ENCODE measurements at places on chromosomes 6 and 20.

DNA sequence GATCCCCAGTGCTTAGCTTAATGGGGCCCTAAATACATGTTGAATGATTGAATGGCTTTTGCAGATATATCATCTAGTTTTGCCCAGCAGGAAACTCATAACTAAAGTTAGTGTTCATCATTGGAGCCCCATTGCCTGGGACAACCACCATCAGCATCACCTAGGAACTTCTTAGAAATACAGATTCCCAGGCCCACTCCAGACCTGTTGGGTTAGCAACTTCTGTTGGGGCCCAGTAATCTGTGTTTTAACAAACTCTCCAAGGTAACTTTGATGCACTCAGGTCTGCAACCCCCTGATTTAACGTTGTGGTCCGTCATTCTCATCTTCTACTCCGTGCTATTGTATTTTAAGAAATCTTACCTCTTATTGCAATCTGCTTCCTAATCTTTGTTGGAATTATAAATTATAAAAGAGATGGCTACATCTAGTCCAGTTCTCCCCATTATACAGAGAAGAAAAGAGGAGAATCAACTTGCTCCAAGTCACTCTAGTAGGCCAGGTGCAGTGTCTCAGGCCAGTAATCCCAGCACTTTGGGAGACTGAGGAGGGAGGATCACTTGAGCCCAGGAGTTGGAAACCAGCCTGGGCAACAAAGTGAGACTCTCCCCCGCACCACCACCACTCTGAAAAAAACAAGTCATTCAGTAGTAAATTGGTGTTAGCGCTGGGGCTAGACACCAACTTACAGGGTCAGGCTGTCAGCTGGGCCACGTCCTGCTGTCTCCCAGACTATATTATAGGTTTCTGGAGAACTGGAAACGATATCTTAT, 13.7 kb downstream of the FOXP4 start:
- DNase-seq = no peak

DNA sequence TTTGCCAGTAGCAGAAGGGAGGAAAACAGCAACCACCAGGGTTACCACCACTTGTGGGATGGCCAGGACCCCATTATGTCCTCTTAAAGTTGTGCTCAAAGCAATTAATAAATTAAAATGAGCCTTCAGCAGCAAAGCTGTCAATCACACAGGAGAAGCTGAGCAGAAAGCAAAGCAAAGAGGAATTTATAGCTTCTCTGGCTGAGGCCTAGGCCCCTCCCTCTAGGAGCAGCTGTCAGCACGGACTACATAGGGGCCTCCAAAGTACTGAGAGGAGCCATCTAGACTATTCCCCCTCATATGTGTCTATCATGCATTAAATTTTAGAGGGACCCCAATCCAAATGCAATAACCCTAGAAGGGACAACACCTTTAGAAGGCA, 6.4 kb downstream of the CCND3 start:
- no peak for DNase-seq

DNA sequence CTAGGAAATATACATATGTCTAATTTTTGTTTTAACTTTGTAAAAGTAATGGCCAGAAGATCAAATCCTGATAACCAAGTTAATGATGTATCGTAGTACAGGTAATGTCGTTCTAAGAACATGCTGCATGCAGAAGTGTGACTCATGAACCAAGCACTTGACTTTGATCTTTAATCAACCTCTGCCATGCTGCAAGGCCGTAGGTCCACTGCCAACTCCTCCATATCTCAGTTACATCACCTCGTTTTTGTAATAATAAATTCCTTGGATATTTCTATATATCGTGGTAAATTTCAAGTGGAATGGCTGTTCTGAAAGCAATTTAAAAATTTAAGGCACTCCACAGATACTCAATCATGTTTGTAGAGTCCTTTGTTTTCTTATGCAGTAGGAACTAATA, 771.7 kb downstream of the EPHA7 start:
- no peak for DNase-seq

DNA sequence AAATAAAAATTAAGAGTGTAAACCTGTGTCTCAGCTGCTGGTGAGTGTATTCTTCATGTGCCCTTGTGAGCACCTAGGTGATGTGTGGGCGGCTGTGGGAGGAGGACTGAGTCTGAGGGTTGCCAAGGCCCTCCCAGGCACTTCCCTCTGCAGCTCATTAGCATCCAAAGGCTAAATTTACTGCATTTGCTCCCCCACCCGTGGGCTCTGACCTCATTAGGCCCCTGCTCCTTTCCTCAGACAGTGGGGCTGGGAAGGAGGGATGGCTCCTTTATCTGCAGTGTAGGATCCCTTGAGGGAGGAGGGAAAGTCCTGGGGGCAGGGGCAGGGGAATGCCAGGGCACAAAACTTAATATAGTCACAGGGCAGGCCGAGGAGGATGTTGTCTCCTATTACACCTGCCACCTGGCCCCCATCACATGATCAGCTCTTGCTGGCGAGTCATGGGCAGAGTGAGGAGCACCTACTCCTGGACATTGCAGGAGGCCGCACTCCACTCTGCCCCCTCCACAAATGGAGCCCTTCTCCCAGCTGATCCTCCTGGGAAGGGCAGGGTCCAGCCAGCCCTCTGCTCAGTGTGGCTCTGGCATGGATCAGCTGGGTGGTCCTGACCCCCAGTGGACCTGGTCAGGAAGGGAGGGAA, 133.2 kb downstream of the MRPL14 start:
- no peak for DNase-seq

- DNase-seq = no peak
Observed at GRCh38 chr20:40948465-40949267, 80.0 kb upstream of the TOP1 start.

DNA sequence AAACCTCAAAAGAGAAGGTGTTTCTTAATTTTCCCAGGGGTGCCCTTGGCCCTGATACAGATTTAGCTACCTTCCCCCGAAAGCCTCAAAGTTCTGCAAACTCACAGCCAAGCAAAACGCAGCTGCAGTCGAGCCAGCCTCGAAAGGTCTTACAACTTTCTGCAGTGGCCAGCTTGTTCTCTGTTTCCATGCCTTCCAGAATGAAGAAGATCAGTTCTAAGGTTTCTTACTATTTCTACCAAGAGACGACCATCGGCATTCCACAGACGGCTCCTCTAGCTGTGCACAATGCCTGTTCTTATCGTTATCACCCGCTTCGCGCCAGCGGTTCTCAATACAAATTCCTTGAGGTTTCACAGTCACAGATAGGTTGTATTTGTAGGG, 28.5 kb upstream of the CCR6 start:
- no peak for DNase-seq

- DNase-seq = no peak
Observed at GRCh38 chr20:32315891-32316290, 38.4 kb downstream of the KIF3B start.

DNA sequence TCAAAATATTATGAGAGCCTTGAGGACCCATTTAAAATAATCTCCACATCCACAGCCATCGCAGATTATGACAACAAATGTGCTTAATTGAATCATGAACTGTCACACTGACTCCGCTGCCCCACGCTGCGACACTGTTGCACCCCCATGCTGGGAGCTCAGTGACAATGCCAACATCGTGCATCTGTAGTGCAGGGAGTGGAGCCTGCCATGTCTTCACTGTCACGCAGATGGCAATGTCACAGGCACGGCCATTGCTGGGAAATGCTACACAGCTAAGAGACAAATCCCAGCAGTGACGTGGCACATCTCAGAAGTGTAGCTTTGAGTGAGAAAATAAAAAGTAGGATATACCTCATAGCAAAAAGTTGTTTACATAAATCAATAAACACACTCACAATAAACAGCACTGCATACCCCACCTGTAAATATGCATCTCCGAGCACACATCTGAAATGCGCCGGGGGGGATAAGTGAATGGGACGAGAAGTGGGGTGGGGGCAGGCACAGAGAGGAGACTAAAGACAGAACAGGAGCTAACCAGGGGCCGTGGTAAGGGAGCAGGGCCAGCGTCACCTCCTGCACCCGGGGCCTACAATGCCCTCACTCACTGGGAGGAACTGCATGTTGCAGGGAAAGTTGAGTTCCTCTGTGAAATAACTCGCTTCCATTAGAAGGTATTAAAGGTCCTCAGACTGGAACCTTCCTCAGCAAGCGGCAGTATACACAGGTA, 349.9 kb downstream of the THBS2 start:
- DNase-seq = no peak

- DNase-seq = no peak
Observed at GRCh38 chr20:44866703-44867335, 18.7 kb upstream of the YWHAB start.

DNA sequence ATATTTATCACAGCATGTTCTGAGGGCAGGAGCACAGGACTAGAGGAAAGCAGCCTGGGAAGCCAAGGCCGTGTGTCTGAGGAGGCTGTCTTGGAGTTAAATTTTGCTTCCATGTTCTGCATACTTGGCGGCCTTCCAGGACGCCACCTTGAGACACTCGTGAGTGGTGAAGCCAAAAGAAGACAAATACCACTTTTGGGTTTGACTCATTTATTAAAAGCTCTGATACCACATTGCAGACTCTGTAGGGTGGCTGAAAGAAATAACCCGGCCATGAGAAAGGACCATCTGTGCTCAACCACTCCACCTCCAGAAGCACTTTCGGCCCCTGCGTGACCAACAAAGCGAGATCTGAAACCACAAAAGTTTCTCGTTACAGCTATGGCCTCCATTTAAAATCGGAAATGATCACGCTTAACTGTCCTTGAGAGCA, 120.0 kb downstream of the TMEM242 start:
- DNase-seq = no peak

DNA sequence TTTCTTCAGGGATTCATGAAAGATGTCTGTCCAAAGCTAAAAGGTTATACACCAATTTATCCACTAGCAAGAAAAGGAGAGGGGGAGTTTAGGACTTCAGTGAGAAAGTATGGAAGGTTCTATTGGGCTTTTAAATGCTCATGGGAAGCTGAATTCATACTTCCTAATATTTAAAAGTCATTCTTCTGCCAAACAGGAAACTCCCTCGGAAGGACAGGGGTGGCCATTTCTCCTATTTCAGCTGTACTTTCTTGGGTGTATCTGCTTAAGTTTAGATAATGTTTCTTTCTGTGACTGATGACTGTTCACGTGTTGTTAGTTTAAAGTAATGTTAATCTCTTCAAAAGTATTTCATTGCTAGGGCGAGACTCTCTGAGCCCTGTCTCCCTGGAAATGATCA, 80.5 kb upstream of the IFNGR1 start:
- DNase-seq = no peak

DNA sequence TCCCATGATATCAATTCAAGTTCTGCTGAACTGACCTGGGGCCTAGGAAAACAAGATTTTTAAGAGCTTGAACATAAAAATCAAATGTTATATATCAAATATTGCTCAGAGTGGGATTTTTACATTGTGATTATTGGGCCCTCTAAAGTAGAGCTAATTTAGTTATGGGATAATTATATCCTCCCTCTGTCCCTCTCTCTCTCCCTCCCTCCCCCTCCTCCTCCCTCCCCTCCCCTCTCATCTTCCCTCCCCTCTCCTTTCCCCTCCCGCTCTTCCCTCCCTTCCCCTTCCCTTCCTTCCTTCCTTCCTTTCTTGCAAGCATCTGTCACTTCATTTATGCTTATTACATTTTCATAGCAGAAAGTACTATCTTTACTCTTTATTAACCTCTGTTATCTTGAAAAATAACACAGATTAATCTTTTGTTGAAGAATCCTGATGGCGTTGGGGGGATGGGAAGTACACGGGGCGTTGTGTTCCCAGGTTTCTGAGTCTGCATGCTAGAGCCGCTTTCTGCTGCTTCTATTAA, 32.8 kb downstream of the KIF25 start:
- DNase-seq = no peak

GRCh38 chr20:10788055-10788454, 114.3 kb upstream of the JAG1 start:
- DNase-seq = no peak

DNA sequence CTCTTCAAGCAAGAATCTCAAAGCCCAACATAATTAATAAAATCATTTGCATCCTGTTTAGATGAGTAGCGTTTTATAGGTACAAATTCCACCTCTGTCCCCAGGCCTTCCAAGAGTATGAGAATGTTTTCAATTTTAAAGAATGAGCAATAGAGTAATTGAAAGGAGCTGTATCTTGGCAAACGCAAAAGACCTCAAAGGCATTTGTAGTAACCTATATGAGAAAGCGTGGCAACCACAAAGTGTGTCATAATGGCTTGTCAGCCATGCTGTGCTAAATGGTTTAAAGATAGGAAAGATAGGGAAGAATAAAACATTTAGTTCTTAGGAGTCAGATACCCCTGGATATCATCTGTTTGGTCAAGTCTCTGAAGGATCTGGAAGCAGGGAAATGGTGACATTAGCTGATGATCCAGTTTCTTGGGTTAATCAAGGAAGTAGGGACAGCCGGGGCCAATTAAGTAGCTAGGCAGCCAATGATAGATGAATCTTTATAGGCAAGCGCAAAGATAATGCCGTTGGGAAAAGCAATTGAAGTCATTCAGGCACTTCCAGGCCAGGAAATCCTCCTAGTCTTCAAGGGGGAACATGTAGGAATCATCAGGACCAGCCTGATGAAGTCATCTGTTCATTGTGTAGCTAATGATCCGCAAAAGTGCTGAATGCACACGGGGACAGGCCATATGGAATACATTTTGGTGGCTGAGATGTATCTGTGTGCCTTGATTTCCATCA, 71.5 kb upstream of the ISM1 start:
- DNase-seq = no peak

DNA sequence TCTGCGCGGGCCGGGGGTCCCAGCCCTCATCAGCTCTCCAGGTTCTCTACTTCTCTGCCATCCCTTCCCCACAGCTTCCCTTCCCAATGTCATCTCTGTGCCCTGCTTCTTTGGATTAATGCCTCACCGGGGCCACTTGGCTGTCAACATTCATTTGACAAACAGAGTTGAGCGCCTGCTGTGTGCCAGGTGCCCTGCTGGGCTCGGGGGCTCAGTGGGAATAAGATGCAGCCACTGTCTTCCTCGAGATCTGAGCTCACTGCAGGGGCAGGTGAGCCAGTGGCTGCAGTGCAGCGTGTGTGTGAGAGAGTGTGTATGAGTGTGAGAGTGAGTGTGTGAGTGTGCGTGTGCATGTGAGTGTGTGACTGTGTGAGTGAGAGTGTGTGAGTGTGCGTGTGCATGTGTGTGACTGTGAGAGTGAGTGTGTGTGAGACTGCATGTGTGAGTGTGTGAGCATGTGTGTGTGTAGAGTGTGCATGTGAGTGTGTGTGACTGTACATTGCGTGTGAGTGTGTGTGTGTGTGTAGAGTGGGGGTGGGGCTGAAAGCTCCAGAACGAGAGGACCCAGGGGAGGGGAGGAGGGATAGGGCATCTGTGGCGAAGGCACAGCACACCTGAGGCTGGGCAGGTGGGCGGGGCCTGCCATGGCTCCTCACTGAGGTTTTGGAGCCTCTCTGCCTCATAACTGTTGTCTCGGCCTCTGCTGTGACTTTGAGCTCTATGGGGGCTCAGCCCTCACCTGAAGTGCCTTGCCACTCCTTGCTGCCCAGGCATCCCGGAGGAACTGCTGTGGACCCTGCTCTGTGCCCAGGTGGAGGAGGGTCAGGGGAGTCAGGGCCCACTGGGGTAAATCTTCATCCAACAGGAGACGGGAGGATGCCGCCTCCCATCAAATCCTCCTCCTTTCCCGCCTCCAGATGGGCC, 36.5 kb upstream of the PHACTR3 start:
- DNase-seq = no peak

GRCh38 chr6:98526465-98526864, 307.9 kb upstream of the POU3F2 start:
- no peak for DNase-seq

Measured in stimulated activated CD8-positive, alpha-beta memory T cell treated with anti-CD3 and anti-CD28 coated beads, Interleukin-15, amount 100 ng/mL, for 24 hours (primary cell).